ENCODE measurements at places on chromosomes 5 and 9.

DNA sequence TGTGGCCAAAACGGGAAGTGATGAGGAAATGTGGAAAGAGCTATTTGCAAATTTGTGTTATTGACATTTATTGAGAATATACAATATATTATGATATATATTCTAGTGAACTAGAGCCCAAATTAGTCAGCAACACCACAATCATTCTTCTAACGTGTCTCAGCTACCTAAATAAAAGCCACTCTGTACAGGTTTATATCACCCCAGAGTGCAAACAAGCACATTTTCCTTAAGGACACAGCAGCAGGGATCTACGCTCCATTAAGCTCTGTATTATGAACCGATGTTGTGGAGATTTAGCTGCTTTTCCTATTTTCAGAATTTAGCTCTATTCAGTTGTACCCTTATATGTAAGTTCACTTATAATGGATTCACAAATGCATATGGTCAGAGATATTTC, 77.9 kb downstream of the CDH18 start:
- no peak for DNase-seq

DNA sequence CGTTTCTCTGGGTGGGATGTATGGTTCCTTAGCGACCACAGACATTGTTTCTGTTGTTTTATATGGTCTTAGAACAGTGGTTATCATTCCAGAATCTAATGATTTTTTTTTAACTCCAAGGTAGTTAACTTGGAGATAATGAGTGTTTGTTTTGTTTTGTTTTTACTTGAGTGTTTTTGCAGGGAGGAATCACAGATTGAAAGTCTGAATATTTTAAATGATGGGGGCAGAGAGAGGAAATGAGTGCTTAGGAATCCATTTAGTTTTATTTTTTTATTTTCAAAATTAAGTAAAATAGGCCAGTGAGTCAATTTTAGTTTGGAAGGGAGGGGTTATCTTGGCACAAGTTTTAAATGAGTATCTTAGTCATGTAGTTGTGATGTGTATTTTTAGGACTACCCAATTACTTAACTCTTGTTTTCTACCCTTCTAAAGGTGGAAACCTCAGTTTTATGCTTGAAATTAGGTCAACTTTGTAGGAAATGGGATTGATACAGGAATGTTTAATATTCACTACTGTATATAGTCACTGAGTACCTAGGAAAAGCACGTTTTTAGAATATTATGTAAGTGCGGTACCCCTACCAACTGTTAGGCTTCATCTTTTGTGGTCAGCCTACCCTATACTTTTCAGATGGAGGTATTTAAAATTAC, 2.0 kb downstream of the UBE2R2 start:
- no peak for DNase-seq

- DNase-seq = no peak
These were observed 54.8 kb downstream of the RNF38 start for GRCh38 chr9:36345103-36345846.

GRCh38 chr9:123523845-123524244, 167.8 kb downstream of the CRB2 start:
- DNase-seq = no peak

- no peak for DNase-seq
These were observed 114.5 kb upstream of the SPRY4 start for GRCh38 chr5:142439207-142439860.
